GM12878 (cell line): ENCODE measurements at places on chromosomes 2 and 18. TPM values are rescaled to one million over a fixed set of nuclear protein-coding genes. Genes with fewer than 3 reads are reported as not detected.

DNA sequence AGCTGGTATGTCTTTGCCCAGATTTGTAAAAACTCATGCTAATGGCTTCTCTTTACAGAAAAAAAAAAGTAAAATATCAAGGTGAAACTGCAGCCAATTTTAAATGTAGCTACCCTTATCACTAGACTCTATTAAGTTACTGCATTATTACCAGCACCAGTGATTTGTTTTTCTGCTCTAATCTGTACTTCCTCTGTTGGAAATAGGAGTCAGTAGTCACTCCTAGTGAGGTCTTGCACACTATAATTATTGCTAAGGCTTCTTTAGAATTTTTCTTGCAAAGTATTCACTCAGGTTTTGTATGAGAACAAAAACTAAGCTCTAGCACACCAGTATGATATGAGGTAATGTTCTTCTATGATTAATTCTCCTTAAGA is 215.5 kb downstream of the XIRP2 start:
- DNase-seq: no peak

DNA sequence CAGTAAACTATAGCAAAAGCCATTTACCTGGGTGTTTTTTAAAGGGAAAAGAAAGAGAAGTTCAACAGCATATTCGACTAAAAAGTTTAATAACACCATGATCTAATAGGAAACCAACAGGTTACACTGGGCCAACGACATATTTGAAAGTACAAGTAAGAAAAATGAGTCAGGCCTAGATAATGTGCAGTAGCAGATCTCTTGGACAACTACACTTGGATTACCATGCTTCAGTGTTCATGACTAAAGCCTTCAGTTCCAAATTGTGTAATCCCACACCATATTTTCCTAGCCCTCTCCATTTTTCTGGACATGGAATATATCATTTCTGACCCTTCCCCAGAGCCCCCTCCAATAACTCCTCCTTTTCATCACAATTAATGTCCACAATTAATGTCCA is 39.1 kb upstream of the FIGN start:
- DNase-seq: no peak

GRCh38 chr2:36812196-36812595 is 115.7 kb downstream of the VIT start:
- DNase-seq: no peak

DNA sequence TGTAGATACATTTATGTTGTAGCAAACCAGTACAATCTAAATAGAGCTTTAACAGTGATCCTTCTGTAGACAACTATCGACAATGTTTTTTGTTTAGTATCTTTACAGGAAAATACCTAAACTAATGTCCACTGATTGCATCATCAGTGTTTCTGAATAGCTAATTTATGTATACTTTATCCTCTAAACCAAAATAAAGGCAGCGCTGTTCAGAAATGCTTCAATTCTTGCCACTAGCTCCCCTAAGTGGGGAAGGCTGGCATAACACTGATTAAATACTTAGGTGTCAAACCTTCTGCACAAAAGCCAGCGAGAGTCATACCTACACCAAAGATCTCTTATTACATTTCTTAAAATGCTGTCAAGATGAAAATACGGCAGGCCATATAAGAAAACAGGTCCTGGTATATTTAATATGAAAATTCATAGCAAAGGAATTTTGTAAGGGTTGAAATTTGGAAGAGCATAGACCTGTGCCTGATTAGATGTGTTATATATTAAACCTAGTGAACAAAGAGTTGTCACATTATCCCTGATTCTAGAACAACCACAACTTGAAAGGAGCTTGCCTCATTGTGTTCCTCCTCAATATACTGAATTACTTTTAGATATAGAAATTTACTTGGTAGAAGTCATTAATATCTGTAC is 1693.4 kb upstream of the SLC39A10 start:
- no peak for DNase-seq

GRCh38 chr2:158463496-158464095 is 6.8 kb downstream of the PKP4 start:
- DNase-seq: no peak

GRCh38 chr2:50753234-50753633 is 278.7 kb downstream of the NRXN1 start:
- DNase-seq: no peak

ABCG5 gene
- not detected in 2 replicates for total RNA-seq

C2orf72 gene
- 0.08 and 0.18 TPM in 2 replicates for total RNA-seq

IL36G gene
- total RNA-seq: not detected in 2 replicates

GRCh38 chr2:8571792-8572499 is 109.9 kb upstream of the ID2 start:
- no peak for DNase-seq

ZFAND2B gene
- total RNA-seq: 23.1 and 26.8 TPM in 2 replicates
